AG08395 (cell line): ENCODE measurements at places on chromosomes 1 and 21.
A peak's percentile ranks its signal among the peaks of the same experiment; 100 is the strongest.

DNA sequence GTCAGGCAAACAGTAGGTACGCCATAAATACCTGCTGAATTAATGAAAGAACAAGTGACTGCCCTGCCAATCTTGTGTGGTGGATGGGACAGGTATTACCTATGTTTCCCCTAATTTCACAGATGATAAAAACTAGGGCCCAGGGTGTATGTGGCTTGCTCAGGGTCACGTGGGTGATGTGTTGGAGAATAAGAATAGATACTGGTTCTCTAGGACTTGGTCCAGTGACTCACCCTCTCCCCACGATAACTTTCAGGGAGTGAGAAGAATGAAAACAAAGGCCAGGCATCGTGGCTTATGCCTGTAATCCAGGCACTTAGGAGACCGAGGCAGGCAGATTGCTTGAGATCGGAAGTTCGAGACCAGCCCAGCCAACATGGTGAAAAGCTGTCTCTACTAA lies 26.7 kb downstream of the SLC26A9 start:
- DNase-seq: peak; percentile 58

DNA sequence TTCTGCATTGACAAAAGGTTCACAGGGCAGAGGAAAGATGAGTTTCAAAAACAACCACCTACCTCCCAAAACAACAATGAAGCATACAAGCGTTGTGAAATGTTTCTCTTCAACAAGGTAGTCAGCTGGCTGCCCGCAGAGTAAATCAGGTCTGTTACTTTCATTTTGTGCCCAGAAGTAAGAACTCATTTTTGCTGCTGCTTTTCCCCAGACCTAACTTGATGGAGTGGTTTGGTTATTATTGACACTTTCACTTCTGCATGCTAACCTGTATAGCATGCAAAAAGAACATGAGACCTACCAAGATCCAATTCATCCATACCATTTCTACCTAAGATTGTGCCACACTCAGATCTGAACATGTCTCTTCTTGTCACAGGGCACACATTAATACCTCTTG lies 1.3 kb downstream of the SLC9C2 start:
- no peak for DNase-seq

DNA sequence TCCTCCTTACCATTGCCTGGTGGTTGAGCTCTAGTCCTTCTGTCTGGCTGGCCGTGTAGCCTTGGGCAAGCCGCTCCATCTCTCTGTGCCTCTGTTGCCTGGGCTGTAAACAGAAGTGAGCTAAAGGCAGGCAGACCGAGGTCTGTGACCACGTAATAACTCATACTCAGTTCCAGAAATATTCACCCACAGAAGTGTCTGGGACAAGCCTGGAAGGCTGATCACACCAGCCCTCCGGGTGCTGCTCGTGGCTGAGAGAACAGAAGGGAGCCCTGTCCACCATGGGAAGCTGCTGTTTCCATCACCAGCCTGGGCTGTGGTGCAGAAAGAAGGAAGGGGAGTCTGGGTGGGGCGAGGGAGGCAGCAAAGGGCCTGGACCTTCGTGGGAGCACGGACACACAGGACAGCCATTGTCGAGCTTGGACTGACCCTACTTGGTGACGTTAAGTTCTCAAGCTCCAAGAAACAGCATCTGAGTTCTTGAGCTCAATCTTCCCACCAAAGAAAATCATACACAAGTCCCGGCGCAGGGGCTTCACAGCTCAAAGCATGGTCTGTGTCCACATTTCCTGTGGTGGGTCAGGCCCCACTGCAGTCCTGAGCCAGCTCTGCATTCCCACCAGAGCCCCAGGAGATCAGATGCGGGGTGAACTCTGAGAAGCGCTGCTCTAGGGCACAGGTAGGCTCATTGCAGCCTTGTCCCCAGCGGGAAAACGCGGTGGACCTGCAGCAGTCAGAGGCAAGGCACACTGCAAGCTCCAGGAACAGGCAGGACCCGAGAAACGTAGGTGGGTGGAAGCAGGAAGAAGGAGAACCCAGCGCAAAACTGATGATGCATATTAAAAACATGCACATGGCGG lies 61.8 kb downstream of the RUNX3 start:
- DNase-seq: no peak

GRCh38 chr1:27973771-27974416 lies 14.1 kb downstream of the XKR8 start:
- no peak for DNase-seq

DNA sequence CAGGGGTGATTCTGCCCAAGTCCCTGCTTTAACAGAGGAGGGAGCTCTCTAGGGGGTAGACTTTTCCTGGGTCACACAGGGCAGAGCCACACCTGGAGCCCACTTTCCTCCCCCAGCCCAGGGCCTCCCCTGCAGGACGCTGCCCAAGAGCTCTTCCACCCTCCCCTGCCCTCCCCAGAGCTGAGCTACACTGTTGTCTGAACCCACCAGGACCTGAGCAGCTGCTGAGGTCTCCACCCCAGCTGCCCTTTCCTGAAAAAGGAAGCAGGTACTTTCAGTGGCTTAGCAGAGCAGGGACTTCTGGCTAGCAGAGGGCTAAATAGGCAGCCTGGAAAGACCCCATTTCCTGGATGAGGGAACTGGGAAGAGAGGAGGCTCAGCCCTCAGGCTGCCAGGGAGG lies 169.3 kb upstream of the ETV3 start:
- no peak for DNase-seq

- DNase-seq: peak; percentile 80
These were observed at the start of gene COL6A2 for GRCh38 chr21:46097336-46098293. COL6A2 (plus strand) TSS chr21:46098112.

DNA sequence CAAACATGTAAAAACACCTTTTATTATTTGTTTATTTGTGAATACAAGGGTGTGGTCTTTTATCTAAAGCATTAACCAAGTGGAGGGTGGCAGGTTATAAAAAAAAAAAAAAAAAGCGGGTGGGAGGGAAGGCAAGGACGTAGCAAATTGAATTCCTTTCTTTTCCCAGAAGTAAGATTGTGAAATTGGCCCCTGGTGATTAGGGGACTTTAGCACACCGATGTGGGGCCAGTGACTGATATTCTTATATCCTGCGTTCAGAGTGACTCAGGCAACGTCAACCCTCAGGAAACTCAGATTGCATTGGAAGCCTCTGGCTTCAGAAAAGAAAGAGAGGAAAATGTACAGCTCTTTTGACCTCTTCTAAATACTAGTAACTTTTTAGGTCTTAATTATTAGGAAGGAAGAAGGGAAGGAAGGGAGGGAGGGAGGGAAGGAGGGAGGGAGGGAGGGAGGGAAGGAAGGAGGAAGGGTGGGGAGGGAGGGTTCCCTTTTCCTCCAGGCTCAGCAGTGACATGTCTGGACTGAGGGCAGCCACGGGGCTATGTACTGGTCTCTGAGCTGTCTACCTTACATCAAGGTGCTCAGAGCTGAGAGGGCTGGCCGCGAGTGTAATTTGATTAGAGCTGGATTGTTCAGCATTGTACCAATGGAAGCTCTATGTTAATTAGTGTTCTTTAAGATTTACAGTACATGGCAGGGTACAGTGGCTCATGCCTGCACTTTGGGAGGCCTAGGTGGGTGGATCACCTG lies 30.2 kb downstream of the EVA1C start:
- no peak for DNase-seq

- DNase-seq: no peak
These were observed 27.9 kb upstream of the ECE1 start for GRCh38 chr1:21318057-21318713.

DNA sequence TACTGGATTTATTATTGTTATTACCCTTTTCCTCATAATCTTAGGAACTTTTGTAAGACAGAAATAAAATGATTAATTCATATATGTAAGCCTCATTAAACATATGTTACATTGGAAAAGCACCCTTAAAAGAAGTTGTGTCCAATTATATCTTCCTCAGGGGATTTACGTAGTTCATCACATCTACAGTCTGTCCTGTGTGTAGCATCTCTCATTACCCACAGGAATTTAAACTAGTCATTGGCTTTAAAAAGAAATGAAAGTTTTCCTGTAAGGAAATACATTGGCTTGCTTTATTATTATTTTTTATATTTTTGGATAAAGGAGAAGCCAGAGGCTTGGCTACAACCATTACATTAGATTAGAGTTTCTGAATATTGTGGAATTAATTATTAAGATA lies 56.1 kb downstream of the SWT1 start:
- peak; percentile 8 for DNase-seq
